CD4-positive, alpha-beta T cell (primary cell): ENCODE measurements at places on chromosomes 2 and 18. TPM values are rescaled to one million over a fixed set of nuclear protein-coding genes. Genes with fewer than 3 reads are reported as not detected.

- DNase-seq: no peak
Measured at GRCh38 chr2:46294176-46294836, 2.9 kb upstream of the EPAS1 start.

DNA sequence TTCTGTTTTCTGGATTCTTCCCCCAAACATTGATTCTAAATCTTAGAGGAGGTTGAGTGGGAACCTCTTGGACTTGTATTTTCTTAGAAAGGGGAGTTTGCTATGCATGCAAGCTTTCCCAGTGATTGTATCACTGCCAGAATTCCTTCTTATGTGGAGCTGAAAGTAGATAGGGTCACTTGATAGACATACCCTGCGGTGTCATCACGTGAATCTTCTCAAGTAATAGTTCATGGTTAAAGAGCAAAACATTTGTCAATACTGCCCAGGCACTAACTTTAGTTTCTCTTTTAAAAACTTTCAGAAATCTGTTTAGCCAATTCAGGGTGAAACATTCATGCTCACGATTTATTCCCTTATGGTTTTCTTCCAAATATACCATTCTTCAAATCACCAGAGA lies 6.4 kb downstream of the PMAIP1 start:
- no peak for DNase-seq

DNA sequence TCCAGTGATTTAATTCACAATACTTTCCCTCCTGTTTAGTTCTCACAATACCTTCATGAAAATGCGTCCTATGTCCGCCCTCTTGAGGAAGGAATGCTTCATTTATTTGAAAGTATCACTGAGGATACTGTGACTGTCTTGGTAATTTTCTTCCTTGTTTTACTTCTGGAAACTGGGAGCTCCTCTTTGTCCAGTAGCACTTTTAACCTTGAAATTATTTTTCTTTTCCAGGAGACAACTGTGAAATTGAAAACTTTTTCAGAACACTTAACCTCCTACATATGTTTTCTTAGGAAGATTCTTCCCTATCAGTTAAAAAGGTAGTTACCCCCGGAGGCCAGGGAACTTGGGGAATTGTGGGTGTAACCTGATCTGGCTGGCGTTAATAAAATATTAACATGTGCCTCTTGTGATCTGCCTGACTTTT lies 58.9 kb upstream of the STON1 start:
- DNase-seq: no peak

GRCh38 chr2:103459283-103459682 lies 697.5 kb downstream of the TMEM182 start:
- DNase-seq: no peak

- DNase-seq: no peak
Measured at GRCh38 chr2:32572737-32573136, 55.1 kb upstream of the TTC27 start.

GRCh38 chr2:62831729-62832128 lies 126.2 kb downstream of the EHBP1 start:
- no peak for DNase-seq

DNA sequence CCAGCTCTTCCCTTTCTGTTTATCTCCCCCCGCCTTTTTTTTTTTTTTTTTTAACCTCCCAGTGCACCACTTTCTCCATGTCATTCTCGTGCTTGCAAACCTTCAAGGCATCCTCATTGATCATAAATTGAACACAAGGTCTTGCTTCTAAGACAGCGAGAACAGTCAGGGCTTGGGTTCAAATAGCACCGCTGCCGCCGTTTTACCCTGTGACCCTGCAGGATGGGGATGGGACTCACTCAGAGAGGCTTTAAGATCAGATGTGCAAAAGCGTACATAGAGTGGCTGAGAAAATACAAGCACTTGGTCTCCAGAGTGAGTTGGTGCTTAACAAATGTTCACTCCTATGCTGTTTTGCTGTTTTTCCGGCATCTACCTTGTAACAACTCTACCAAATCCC lies 93.6 kb downstream of the TCF7L1 start:
- DNase-seq: no peak

- no peak for DNase-seq
Measured at GRCh38 chr2:124180635-124181034, 155.5 kb downstream of the CNTNAP5 start.

DNA sequence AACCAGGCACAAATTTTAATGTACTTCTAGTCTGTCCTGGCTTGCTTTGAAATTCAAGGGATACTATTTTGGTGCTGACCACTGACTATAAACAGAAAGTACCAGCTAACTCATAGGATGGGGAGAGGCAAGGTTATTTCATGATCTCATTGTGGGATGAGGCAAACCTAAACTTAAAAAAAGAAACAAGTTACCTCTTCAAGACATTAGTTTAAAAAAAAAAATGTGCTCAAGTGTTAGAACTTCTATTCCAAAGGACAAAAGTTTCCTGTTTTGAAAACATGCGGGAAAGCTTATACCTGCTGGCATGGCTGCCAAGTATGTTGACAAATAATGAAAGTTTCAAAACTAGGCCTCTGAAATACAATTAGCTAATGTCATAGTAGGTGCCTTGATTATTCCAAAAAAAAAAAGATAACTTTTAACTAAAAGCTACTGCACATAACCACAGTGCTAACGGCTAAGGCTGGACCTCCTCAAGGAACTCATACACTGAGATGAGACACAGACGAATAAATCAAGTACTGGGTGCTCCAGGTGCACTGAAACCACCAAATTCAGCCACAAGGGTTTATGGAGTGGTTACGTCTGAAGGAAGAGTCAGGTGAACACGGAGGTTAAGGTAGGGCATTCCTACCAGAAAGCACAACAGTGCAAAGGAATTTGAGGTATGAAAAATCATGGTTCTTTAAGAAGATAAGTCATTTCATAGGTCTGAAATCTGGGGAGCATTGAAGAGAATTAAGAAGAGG lies 38.1 kb downstream of the TMEM131 start:
- DNase-seq: peak; percentile 6

- DNase-seq: no peak
Measured at GRCh38 chr18:51342815-51343214, 145.3 kb upstream of the MEX3C start.

- DNase-seq: no peak
Measured at GRCh38 chr2:222307143-222307756, 8.5 kb upstream of the PAX3 start.

DNA sequence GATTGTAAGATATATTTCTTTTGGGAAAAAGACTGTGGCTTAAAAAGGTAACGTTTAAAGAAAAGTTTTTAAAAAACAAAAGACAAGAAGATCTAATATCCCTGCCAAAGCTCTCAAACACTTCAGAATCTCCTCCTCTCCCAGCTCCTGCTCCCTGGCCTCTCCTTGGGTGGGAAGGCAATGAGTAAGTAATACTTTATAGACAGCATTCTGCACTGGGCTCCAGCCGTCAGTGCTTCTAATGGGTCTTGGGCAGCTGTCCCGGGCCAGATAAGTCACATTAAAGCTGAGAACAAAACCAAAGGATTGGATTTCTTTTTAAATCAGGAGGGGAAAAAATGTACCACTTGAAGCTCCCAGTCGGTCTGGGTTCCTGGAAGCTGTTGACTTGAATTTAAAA lies 133.7 kb downstream of the ALPK2 start:
- DNase-seq: no peak

GRCh38 chr2:33111002-33111446 lies 164.3 kb downstream of the LTBP1 start:
- DNase-seq: no peak

GRCh38 chr2:180360283-180360618 lies 353.2 kb upstream of the CWC22 start:
- no peak for DNase-seq

DNA sequence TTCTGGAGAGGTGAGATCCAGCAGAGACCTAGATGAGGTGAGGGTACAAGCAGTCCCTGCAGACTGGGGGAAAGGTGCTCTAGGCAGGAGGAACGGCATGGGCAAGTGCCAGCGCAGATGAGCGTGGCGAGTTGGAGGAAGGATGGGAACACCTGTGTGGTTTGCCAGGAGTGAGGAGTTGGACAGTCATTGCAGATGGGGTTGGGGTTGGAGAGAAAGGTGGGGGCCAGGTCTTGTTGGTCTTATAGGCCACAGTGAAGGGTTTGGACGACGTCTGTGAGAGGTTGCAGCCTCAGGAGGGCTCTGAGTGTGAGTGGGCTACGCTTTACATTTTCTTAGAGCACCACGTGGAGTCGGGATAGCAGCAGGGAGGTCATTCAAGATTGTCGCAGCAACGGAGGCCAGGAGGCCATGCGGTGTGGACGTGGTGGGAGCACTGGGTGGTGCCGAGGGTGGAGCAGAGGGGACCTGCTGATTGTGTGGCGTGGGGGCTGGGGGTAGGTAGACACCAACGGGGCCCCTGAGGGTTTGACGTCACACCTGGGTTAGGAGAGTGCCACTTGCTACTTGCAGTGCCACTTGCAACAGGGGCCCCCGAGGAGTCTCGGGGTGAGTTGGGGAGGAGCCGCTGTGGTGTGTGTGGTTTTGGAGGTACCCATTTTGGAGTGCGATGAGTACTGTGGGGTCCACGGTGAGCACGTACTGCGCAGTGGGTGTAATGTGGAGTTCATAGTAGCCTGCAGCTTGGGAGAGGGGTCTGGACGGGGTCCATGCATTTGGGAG lies 66.2 kb downstream of the LPIN1 start:
- no peak for DNase-seq

DNA sequence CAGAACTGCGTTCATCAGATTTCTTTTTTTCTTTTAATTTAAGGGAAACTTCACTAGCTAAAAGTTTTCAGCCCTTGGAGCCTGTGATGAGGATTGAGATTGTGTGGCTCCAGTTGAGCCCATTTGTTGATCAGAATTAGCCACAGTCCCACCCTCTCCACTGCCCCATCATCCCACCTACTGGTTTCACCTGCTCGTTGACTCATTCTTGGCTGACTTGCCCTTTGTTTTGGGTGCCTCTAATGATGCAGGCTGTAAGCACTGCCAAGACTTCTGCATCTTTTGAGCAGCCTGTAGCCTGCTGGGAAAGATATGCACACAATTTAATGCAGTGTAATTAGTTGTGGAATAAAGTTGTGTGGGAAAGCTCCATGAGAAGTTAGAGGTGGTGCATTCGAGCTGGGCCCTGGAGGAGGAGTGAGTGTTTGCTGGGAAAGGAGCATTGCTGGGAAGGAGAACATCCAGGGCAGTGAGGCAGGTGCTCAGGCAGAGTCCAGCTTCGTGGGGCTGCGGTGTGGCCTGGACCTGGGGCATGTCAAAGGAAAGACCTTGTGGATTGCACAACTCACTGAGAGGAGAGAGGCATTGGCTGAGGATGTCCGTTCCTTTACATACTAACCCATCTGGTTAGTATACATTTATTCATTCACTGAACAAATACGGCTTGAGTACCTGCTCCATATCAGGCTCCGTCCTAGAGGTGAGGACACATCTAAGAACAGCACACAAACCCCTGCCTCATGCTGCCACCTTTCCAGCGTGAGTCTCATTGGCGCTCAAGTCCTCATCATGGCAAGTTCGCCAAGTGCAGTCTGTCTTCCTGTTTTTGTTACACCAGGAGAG lies 18.2 kb downstream of the ASPRV1 start:
- DNase-seq: no peak

DNA sequence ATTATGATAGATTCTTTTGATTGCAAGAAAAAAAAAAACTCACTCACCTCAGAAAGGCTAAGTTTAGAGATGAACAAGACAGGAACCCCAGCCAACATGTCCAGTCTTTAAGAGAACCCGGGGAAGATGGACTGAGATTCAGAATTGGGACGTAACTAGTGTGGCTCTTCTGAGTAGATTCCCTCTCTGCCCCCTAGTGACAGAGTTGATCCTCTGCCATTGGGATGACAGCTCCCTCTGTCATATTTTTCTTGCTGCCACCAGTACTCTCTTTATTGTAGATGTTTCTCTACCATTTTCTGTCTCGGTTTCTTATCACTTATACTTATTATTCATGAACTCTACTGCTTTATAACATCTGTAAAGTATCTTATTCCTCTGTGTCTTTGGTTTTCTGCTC lies 77.7 kb downstream of the GULP1 start:
- no peak for DNase-seq

GRCh38 chr2:10533811-10534321 lies 85.7 kb upstream of the ODC1 start:
- no peak for DNase-seq

DNA sequence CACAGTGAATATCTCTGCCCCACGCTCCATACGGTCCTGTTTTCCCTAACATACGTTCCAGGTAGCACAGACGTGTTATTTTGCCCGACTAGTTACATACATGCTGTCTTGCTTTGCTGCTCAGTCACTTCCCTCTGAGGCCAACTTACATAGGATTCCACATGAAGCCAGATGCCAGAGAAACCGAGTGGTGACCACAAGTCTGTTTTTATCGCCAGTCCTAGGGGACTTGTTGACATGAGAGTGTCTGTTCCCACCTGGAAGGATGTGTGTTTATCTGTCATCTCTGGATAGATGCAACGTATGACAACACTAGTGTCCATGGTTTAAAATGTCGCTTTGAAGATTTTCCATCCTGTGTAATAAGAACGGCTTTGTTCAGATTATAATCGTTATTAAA lies 32.6 kb downstream of the PMAIP1 start:
- no peak for DNase-seq

- no peak for DNase-seq
Measured at GRCh38 chr18:50231621-50232020, 34.7 kb downstream of the CFAP53 start.

- DNase-seq: no peak
Measured at GRCh38 chr18:31942291-31942998, 483 bp downstream of the TRAPPC8 start.

- DNase-seq: no peak
Measured at GRCh38 chr2:156430236-156430979, 5.8 kb upstream of the GPD2 start.

- DNase-seq: peak; percentile 16
Measured at GRCh38 chr18:45900623-45901022, 66.5 kb downstream of the EPG5 start.

DNA sequence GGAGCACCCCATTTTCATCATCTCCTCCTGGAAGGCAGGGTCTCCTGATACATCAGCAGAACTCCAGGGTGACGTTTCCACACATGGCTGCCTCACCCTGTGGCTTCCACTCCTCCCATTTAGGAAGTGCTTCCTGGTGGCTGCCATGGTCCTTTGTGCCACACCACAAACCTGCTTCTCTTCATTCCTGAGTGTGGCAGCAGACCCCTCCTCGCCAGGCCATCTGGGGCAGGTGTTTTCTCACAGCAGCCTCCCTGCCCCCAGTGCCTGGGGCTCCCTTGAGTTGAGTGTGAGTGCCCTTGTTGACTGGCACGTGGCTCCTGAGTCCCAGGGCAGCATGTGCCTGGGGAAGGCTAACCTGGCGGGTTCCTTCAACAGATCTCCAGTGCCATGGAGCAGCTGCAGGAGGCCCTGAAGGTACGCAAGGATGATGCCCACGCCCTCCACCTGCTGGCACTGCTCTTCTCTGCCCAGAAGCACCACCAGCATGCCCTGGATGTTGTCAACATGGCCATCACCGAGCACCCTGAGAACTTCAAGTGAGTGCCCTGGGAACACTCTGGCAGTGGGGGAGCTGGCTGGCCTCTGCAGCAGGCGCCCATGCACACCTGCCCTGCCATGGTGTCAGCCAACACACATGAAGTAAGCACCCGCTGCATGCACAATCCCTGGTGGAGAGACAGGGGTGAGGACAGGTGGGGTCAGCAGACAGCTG lies 113.4 kb upstream of the MCFD2 start:
- DNase-seq: no peak

UPP2 gene
- not detected for total RNA-seq

KLHL41 gene
- total RNA-seq: not detected

RAB12 gene
- total RNA-seq: 20.1 TPM

ASPRV1 gene
- total RNA-seq: 0.96 TPM

INHBB gene
- total RNA-seq: not detected

IL1F10 gene
- total RNA-seq: not detected

ERFE gene
- not detected for total RNA-seq

STK11IP gene
- total RNA-seq: 23.9 TPM

GAREM2 gene
- total RNA-seq: 7.3 TPM

AOX1 gene
- total RNA-seq: not detected
